ENCODE measurements at places on chromosomes 1 and 21.

- no peak for DNase-seq
Observed at GRCh38 chr1:18058206-18058921, 49.2 kb upstream of the IGSF21 start.

- DNase-seq = no peak
Observed at GRCh38 chr1:230348386-230349019, 77.6 kb downstream of the PGBD5 start.

DNA sequence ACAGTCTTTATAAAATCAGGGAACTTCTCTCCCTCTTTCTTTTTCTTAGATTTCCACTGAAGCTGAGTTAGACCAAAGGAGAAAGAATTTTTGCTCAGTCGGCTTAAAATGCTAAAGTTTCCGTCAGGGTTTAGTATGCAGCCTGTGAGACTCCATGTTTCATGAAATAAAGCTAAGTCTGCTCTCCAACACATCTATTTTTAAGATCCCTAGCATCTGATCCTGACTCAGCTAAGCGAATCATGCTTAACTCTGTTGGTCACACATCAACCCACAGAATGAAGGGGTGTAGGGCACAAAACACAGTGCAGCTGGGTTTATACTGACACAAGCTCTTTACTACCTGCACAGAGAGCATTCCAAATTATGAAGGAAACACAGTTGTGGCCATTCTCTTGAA, 102.4 kb upstream of the ZNF281 start:
- peak; percentile 75 for DNase-seq

- peak; percentile 30 for DNase-seq
Observed at GRCh38 chr1:109509176-109510134, at the start of gene AMIGO1. TSS of gene AMIGO1 (minus strand) at chr1:109509727. CDS start at chr1:109508912, 815 bp downstream.

GRCh38 chr1:185843986-185844385, 109.8 kb downstream of the HMCN1 start:
- peak; percentile 50 for DNase-seq

DNA sequence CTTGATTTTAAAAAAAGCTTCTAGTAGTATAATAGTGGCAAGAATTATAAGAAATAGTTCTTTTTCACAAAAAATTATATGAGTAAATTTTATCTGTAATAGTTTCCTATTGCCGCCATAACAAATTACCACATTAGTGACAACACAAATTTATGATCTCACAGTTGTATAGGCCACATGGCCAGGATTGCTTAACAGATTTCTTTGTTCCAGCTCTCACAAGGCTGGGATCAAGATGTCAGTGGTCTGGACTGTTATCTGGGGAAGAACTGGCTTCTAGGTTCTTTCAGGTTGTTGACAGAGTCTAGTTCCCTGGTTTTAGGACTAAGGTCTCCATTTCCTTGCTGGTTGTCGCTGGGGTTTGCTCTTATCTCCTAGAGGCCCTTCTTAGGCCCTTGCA, 236.4 kb downstream of the USP25 start:
- DNase-seq = no peak

DNA sequence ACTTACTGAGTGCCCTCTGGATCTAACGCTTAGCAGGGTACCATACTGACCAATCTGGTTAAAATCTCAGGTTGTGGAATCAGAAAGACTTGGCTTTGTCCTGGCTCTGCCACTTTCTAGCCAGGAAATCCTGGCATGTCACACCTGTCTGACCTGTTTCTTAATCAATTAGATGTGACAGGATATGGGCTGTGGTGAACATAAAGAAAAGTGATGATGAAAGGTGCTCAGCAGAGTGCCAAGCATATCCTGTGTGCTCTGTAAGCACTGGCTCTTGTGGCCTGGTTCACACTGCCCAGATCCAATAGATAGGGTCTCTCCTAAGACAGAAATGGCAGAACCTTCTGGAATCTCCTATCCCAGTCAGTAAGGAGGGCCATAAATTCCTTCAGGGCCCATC, 53.9 kb downstream of the PHC2 start:
- no peak for DNase-seq

- peak; percentile 72 for DNase-seq
Observed at GRCh38 chr21:27423906-27424595, 457.2 kb upstream of the ADAMTS5 start.

DNA sequence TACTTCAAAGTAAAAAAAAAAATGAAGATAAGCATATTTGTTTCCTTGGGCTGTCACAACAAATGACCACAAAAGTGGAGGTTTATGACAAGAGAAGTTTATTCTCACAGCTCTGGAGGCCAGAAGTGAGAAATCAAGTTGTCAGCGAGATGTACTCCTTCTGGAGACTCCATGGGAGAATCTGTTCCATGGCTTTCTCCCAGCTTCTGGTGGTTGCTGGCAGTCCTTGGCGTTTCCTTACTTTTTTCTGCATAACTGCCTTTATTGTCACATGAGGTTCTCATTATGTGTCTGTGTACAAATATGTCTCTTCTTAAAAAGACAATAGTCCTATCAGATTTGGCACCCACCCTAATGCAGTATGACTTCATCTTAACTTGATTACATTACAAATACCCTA, 398.3 kb downstream of the KCNT2 start:
- peak; percentile 72 for DNase-seq

DNA sequence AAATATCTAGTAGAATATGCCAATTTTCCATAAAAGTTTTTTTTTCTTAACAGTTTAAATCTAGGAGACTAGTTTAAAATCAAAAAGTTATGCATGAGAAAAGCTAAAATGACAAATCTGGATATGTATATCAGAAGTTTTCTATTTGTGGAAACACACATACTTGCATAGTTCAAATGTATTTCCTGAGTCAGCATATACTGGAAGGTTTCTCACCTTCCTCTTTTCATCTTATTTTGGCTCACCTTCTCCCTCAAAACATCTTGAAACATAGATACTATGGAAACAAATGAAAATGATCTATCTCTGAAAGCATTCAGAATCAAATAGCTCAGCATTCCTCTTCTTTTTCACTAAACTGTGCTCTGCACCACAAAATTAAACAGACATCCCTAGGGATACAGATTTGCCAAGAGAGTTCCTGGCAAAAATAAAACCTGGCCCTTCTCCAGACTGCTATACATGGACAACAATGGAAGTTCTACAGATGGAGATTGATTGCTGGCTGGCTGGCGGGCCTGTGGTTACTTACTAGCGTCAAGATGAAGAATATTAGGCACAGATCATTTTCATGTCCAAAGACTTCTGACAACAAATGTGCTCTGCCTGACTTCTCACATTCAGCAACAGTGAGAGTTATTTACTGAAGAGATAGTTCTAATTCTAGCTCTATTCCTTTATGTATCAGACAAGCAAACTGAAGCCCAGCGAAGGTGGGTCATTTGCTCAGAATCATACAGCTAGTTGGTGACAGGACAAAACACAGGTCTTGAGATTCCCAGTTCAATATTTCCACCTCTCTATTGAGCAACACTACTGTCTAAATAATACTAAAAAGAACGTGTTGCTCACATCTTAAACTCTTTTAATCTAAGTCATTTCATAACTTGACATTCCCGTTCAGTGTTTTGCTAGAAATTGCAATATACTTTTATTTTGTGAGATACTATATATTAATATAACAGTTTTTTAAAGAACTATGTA, 26.6 kb downstream of the DIPK1A start:
- DNase-seq = peak; percentile 99

DNA sequence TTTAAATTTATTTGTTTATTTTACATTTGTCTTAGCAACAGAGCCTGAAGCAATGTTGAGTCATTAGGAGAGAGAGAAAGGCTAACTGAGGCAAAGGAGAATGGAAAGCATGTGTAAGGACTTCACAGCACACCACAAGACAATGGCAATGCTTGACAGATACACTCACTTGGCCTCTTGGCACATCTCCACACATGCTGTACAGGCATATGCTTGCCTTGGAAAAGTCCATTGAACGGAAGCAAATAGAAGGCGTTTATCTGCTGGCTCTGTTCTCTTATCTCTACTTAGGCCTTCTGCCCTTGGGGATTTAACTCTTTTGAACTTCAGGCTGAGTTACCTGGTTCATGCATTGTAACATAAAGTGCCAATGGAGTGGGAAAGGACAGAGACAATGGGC, 262.2 kb upstream of the POU3F1 start:
- no peak for DNase-seq

DNA sequence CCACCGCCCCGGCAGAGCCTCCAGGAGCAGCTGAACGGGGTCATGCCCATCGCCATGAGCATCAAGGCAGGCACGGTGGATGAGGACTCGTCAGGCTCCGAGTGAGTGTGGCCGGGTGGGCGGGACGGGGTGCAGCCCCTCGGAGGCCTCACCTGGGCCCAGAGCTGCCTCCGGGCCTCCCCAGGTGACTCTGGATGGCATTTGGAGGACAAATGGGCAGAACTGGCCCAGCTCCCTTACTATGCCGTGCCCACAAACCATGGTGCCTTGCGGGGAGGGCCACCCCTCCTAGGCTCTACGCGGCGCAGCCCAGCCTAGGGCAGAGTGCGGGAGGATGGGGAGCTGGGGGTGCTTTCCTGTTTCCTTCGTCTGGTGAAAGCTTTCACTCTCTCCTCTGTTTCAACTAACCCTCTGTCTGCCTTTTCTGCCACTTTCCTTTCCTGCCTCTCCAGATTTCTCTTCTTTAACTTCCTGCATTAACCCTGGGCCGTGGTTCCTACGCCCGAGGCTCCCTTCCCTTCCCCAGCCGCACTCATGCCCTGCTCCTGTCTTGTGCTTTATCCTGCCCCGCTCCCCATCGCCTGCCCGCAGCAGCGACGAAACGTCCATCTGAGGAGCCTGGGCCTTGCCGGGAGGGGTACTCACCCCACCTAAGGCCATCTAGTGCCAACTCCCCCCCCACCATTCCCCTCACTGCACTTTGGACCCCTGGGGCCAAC, 9.2 kb downstream of the PSRC1 start:
- DNase-seq = no peak

DNA sequence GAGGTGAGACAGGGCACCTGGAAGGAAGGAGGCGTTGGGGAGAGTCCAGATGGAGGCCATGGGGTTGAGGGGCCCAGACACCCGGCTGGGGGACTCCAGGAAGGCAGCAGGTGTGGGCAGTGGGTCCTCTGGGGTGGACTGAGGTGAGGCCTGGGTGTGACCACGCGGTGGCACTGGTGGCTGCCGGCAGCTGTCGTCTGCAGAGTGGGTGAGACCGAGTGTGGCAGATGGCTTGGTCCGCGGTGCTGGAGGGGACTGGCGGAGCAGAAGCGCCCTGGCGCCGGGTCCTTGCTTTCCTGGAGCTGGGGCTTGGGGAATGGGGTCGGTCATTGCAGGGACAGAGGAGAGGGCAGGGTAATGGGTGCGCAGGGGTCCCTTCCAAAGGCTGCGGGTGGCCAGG, 12.5 kb downstream of the AGRN start:
- no peak for DNase-seq

- peak; percentile 3 for DNase-seq
Observed at GRCh38 chr1:118688891-118689290, 299.3 kb downstream of the TBX15 start.

GRCh38 chr1:45802343-45803298, 791 bp upstream of the MAST2 start:
- DNase-seq = peak; percentile 96

DNA sequence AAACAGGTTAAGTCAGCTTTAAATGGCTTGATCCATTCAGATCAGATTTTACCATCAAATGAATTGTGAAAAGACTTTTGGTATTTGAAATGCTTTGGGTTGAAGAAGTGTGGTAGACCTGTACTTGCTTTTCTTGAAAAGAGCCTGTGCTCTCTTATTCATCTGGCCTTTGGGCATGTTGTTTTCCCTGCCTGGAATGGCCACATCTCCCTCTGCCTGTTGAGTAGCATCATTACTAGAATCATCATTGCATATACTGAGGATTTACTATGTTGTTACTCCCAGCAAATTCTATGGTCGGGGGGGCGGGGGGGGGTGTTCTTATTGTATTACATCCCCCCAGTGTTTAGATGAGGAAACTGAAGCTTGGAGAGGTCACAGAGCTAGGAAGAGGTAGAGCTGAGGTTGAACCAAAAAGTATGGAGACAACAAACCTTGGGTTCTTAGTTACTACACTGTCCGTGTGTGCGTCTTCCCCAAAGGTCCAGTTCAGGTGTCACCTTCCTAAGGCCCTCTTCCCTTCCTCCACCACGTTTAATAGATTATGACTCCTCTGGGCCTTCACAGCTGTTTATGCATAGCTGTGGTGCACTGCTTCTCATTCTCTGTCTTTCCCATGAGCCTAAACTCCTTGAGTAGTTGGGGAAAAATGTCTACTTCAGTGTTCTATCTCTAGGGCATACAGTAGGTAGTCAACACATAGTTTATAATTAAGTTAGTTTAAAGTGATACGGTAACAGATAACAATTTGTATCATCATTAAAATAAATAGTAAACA, 246.4 kb upstream of the HOOK1 start:
- DNase-seq = peak; percentile 38

GRCh38 chr1:182457844-182458243, 7.9 kb downstream of the RGSL1 start:
- DNase-seq = no peak

DNA sequence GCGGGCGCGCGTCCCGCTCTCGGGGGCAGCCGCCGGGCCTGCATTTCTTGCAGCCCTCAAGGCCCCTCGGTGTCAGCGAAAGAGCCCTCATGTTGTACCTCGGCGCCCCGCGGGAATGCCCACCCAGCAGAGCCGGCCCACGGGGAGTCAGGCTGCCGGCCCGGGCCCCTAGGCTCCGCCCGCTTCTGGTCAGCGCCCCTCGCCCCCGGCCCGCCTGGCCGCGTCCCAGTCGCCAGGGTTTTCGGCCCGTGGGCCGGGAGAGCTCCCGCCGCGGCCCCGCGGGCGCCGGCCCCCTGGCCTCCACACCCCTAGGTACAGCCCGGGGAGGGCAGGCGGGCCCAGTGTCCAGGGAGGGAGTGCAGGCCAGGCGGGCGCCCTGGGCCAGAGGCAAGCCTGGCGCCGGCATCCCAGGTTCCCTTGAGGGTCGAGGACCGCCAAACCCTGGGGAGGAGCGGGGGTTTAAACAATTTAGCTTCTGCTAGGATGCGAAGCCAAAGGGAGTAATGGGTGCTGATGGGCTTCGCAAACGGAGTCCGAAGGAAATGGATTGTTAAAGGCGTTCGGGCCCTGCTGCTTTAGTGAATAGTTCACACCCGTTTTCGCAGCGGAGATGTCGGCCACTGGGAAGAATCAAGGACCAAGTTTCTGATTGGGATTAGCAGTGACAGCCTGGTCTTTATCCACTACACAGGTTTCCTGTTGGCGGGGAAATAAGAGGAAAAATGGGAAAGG, 486 bp upstream of the KCNA3 start:
- DNase-seq = no peak

- no peak for DNase-seq
Observed at GRCh38 chr1:201396861-201397464, 2.2 kb downstream of the LAD1 start.

DNA sequence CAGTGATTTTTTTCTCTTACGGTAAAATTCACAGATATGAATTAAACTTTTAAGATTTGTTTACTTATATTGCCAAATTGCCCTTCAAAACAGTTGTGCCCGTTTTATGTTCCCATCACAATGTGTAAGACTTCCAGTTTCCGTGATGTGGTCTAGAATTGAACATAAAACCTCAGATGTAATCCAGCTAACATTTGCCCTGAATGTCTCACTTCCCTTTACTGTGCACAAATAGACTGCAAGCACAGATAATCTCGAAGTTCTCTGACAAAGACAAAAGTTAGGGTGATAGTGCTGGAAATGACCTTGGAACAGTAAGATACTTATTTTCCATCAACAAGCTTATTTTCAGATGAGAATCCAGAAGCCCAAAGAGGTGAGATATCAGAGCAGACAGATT, 177.5 kb downstream of the ZZZ3 start:
- no peak for DNase-seq

- no peak for DNase-seq
Observed at GRCh38 chr1:202656057-202656456, 54.2 kb downstream of the SYT2 start.

- no peak for DNase-seq
Observed at GRCh38 chr1:218034468-218034867, 250.6 kb upstream of the RRP15 start.
